MM.1S (cell line): ENCODE measurements at places on chromosomes 6 and 20.

- DNase-seq, result no peak
Measured at GRCh38 chr20:31975874-31976273, 7.9 kb downstream of the XKR7 start.

- DNase-seq, result no peak
Measured at GRCh38 chr20:59412181-59412580, 111.8 kb downstream of the EDN3 start.

GRCh38 chr6:67680297-67680932 is 954.7 kb upstream of the ADGRB3 start:
- no peak for DNase-seq

DNA sequence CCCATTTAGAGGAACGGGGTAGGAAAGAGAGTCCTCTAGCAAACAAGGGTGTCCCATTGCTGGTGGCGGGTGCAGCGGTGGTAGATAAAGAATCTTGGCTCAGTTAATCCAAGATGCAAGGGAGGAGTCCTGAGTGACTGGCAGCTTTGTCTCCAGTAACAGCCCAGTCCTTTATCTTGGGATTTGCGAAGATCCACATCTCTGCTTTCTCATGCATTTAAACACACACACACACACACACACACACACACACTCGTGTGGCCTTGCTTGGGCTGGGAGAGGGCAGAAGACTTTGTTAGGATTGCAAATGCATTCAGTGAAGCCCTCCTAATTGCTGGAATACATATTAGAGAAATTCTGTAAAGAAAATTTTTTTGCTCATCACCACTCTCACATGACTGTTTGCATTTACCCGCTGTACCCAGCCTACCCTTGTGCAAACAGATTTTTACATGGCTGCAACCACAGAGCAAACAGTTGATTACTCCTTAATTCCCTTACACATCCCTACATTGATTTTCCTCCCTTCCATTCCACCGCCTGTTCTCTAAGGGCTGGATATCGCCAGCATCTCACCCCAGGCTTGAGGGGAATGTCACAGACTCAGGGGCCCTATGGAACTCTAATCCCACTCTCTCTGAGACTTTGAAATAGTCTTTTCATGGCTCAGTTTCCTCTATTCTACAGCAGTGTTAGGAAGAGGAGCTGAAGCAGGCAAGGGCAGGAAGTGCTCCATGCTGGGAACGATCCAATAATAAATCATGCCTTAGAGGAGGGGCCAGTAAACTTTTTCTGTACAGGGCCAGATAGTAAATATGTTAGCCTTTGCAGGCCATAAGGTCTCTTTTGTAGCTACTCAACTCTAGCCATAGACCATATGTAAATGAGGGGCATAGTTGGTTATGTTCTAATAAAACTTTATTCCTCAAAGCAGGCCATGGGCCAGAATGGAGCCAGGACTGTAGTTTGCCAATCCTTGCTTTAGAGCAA is 3.5 kb downstream of the C6orf132 start:
- no peak for DNase-seq

- DNase-seq, result no peak
Measured at GRCh38 chr6:37115236-37115895, 54.6 kb upstream of the PIM1 start.
